ENCODE measurements at places on chromosomes 6 and 20.

- peak; percentile 78 for DNase-seq
Measured at GRCh38 chr6:147287869-147288271, 83.7 kb downstream of the STXBP5 start.

- peak; percentile 32 for DNase-seq
Measured at GRCh38 chr6:31446481-31446880, 43.1 kb downstream of the MICA start.

- DNase-seq, result no peak
Measured at GRCh38 chr20:53708129-53708968, 114.7 kb upstream of the ZNF217 start.

DNA sequence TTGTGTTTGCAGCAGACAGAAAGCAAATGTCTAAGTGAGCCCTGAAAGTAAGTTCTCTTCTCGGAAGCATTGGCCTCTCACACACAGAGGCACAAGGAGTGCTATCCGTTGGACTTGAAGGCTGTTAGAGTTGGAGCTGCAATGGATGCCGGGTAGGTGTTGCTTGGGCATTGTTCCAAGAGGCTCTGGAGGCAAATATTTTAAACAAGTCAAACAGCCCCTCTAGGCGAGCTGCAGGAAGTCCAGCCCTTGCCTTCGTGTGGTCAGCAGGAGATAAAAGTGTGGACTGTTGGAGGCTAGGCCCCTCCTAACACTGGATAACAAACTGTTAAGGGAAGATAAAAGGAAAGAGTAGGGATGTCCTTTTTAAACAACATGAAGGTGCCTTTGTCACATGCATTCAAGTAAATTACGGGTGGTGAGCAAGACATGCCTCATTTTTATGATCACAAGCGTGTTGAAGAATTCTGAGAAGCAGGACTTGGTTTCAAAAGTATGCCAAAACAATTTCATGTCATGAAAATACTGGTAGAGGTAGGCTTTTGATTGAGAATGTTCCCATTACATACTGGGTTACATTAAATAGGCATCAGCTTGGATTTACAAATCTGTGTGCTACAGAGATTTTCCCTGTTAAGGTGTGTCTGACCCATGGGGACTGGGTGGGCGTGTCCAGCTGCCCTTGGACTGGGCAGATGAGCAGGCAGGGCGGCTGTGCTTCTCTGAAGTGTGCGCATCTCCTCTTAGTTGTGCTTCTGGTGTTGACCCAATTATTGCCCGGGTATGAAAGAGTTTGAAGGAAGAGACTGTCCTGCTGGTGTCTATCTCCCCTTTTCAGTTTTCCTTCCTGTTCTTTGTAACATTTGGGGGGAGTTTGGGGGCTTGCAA lies 57.5 kb downstream of the RREB1 start:
- no peak for DNase-seq

DNA sequence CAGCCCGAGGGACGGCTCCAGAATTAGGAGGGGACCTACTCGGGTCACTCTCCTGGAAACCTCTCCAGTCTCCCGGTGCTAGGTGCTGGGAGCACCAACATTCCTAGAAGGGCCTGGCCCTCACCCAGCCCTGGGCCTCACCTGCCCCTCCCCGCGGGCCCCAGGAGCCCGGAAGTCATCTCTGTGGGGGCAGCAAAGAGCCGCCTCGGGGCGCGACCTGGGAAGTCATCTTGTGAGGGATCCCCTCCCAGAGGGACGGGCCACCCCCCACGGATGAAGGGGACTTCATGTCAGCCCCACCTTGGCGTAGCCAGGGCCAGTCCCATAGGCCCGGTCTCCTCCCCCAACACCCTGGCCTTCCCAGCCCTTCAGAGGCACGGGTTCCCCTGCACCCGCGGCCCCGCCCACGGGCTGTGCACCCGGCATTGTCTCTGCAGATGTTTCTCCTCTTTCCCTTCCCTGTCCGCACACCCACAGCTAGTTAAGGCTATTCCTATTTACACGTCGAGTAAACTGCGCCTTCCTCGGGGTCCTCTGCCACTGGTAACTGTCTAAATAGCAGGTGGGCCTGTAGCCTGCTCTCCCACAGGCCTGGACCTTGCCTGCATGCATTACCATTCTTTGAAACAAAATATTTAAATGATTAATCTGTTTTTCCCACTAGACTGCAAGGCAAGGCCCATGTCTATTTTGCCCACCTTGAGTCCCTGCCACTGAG lies 896 bp upstream of the RNASET2 start:
- DNase-seq, result no peak

GRCh38 chr6:166112580-166112979 lies 55.1 kb downstream of the TBXT start:
- peak; percentile 27 for DNase-seq

DNA sequence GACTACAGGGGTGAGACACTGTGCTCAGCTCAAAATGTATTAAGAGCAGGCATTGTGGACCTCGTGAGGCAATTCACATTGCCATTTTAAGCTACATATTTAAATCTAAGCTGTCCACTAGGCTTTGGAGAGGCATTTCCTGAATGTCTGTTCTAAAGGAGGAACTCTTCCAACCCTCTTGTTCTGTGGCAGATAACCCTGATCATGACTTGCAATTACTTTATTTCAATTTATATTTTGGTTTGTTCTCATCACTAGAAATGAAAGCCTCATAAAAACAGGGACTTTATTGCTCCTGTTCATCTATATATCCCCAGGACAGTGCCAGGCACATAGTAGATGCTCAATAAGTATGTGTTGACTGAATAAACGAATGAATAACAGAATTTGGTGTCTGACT lies 84.0 kb upstream of the SALL4 start:
- DNase-seq, result no peak

DNA sequence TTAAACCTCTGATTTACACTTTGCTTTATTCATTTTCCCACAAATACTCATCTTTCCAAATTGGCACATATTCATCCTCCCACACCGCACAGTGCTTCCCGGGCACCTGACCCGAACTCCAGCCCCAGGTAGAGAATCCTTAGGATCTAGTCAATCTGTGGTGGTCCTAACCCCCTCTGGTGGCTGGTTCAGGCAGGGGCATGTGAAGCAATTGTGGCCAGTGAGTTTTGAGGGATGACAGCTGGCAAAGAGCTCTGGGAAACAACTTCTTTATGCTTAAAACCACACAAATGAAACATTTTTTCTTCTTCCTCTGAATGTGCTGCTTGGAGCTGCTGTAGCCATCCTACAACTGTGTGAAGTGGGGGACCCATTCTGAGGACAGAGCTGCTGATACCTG lies 54.7 kb downstream of the ELOVL5 start:
- no peak for DNase-seq

GRCh38 chr6:46954837-46955451 lies 33.2 kb upstream of the ADGRF5 start:
- DNase-seq, result peak; percentile 69

DNA sequence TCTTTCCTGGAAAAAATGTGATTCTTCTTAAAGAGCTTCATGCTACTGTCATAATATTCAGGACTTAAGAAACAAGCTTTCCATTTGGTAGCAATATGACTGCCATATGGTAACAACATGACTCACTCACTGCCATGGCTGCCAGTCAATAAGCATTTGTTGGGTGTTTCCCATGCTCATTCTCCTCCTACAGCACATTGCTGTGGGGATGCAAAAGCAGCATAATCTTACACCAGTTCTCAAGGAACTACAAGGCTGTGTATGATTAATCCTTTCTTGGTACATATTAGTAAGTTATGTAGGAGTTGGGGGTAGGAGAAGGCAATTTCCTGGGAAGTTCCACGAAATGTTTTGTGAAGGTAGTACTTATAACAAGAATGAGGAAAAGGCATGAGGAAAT lies 76.7 kb downstream of the CEP162 start:
- DNase-seq, result peak; percentile 76

DNA sequence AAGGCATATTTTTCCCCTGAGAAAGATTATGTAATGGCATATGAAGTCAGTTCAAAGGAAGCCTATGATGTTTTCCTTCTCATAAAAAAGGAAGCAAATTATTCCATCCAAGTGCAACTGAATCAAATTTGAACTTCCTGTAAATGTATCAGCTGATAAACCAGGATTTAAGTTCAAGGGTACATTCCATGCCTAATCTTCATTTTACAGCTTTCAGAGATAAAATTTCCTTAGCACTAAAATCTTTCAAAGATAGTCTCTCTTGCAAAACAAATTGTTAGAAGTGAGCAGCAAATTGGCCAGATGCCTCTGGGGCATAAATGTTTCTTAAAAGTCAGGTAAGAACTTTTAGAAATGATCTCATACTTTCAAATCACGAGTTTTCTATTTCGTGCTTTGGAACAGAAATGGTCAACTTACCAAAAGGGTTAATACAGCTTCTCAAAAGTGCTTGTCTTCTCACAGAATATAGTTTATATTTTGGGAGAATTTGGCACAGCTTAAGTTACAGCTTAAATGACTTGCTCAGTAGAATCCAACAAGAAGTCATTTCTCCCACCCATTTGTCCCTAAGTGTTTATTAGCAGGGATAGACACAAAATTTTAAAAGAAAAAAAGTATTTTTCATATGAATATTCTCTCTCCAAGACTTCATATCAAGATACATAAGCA lies 2.7 kb upstream of the TCF21 start:
- DNase-seq, result no peak

DNA sequence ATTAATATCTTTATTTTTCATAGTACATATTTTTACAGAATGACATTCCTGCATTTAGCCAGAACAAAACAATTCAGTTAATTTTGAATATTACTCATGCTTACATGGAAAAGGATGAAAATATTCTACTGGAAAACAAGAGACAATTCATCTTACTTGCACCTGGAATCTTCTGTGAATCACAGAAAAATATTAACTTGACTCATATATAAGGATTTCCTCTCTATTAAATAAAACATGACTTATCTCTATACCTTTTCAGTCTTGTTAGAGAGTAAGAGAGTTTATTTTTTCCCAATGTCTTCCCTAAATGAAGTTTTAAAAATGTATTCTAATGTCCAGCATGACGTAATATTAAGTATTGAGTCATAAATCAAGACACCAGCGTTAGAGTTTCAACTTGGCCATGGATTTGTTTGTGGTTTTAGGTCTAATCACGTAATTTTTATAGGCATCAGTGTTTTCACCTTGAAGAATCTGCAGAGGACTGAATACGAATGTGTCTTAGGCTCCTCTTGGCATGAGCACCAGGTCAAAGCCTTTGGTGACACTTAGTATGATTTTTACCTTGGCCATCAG lies 445.1 kb upstream of the JAG1 start:
- peak; percentile 87 for DNase-seq

DNA sequence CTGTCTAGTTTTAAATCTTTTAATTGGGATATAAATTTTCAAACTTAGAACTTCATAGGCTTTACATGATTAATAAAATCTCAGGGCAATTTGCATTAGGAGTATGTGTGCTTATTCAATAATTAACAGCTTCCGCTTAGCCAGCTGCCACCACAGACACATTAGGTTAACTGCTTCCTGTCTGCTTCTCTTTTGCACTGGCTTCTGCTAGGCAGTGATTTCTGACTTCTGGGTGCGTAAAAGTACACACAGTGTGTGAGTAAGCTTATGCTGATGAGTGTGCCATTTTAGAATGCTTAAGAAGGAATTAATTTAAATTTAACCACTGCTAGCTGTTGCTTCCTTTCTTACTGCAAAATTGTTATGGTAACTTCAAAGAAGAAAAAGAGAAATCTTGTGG lies 73.9 kb downstream of the F13A1 start:
- DNase-seq, result no peak

DNA sequence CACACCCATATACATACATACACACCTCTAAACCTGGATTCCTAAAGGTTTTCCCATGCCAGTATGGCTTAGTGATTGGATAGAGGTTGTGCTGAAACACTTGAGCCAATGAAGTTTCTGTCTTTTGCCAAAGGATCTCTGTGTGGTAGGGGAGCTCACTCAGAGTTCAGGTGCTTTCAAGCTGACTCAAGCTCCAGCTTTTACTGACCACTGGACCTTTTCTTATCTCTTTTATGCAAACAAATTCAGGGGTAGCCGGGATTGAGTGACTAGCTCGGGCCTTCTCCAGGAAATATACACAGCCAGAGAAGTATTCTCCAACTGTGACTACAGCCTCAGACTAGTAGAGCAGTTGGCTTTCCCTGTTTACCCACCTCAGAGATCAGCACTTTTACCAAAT lies 21.5 kb upstream of the DSE start:
- DNase-seq, result no peak

GRCh38 chr6:39850736-39851297 lies 58.6 kb downstream of the DAAM2 start:
- DNase-seq, result no peak

- DNase-seq, result no peak
Measured at GRCh38 chr6:161305860-161306259, 32.0 kb upstream of the AGPAT4 start.

GRCh38 chr20:14902432-14903089 lies 565.1 kb upstream of the FLRT3 start:
- DNase-seq, result no peak

GRCh38 chr6:44475417-44475778 lies 87.9 kb downstream of the CDC5L start:
- DNase-seq, result no peak

GRCh38 chr6:25927756-25928216 lies 2.7 kb downstream of the SLC17A2 start:
- DNase-seq, result no peak

DNA sequence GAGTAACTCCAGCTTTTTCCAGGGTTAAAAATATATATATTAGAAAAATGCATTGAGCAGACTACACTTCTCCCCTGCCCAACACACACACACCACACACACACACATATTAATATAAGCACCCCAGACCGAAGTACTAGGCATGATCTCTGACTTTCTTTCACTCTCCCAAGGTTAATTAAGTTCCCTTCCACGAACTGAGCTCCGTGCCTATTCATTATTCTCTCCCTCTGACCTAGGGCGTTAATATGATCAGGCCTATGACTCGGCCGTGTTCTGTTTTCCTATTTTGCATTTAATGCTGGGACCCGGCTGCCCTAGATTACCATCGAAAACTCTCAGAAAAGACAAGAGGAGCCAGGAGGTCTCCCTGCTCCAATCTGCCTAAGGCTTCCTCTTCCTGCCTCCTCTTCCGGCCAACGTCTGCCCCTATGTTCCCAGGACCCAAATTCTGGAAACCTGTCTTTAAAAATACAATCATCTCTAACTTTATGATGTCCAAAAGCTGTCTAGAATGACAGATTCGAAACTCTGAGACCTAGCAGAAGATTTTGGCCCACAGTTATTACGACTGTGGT lies 6.1 kb upstream of the POU3F2 start:
- no peak for DNase-seq

DNA sequence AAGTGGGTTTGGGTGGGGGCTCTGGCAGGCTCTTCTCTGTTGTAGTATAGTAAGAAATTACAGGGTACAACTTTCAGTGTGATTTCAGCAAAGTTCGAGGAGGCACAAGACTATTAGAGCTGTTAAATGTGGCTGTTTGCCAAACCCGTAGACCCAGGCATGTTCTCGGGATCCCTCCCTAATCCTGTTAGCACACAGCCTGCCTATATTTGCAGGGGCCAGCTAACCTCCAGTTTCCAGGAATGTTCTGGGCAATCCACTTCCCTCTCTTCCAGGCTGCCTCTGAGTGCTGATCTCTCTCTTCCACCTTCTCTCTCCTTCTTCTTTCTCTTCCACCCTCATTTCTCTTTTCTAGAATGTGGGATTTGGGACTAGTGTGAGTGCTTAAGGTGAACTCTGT lies 34.8 kb upstream of the ZFP64 start:
- DNase-seq, result no peak

- no peak for DNase-seq
Measured at GRCh38 chr6:136952714-136953260, 30.7 kb downstream of the SLC35D3 start.

Measured in bronchial epithelial cell (primary cell).